Smooth muscle cell of the pulmonary artery (primary cell): ENCODE measurements at places on chromosomes 4 and X. TPM values are rescaled to one million over a fixed set of nuclear protein-coding genes. Genes with fewer than 3 reads are reported as not detected.

MFAP3L gene
- 7.2 and 14.3 TPM in 2 replicates for total RNA-seq

KLHL4 gene
- 1.8 and 6.2 TPM in 2 replicates for total RNA-seq

FRAS1 gene
- 2.0 and 37.8 TPM in 2 replicates for total RNA-seq

MGARP gene
- total RNA-seq = 24.0 and 43.3 TPM in 2 replicates

UGT2B17 gene
- not detected in 2 replicates for total RNA-seq

CXCR3 gene
- total RNA-seq = not detected in 2 replicates

HDAC8 gene
- 25.7 and 31.3 TPM in 2 replicates for total RNA-seq

PRICKLE3 gene
- total RNA-seq = 8.6 and 15.0 TPM in 2 replicates

PAPSS1 gene
- 61.1 and 94.0 TPM in 2 replicates for total RNA-seq

TMEM47 gene
- total RNA-seq = 88.7 and 135 TPM in 2 replicates

DLG3 gene
- total RNA-seq = 14.3 and 22.2 TPM in 2 replicates

MAGEC2 gene
- not detected in 2 replicates for total RNA-seq

ADGRL3 gene
- 0.56 and 7.9 TPM in 2 replicates for total RNA-seq

PPARGC1A gene
- 0.13 and 2.7 TPM in 2 replicates for total RNA-seq

NOX1 gene
- total RNA-seq = not detected in 2 replicates

PALLD gene
- total RNA-seq = 175 and 177 TPM in 2 replicates

WDR19 gene
- 32.6 and 32.9 TPM in 2 replicates for total RNA-seq

FGFR3 gene
- total RNA-seq = 0.20 and 0.59 TPM in 2 replicates

CCKAR gene
- total RNA-seq = 0.07 TPM in 1 of 2 replicates, not detected in the other

GPR34 gene
- total RNA-seq = 0.07 TPM in 1 of 2 replicates, not detected in the other

DCAF4L1 gene
- 0.13 TPM in 2 replicates for total RNA-seq

ADGRG2 gene
- total RNA-seq = 0.03 and 0.07 TPM in 2 replicates

ZBTB33 gene
- total RNA-seq = 10.9 and 11.1 TPM in 2 replicates

RAB9B gene
- 0.91 and 1.3 TPM in 2 replicates for total RNA-seq

USP17L21 gene
- total RNA-seq = not detected in 2 replicates

PLAC8 gene
- not detected in 2 replicates for total RNA-seq

GUCY1B1 gene
- total RNA-seq = 4.9 and 5.9 TPM in 2 replicates

PDCL2 gene
- total RNA-seq = not detected in 2 replicates

FAM9C gene
- total RNA-seq = 0.07 TPM in 1 of 2 replicates, not detected in the other

PCDH10 gene
- 42.0 and 85.6 TPM in 2 replicates for total RNA-seq

DTHD1 gene
- not detected in 2 replicates for total RNA-seq

NEXMIF gene
- under 0.01 and 0.03 TPM in 2 replicates for total RNA-seq

OPN1MW3 gene
- total RNA-seq = not detected in 2 replicates

NXF2 gene
- not detected in 2 replicates for total RNA-seq

HELT gene
- not detected in 2 replicates for total RNA-seq

UVSSA gene
- 9.4 and 12.7 TPM in 2 replicates for total RNA-seq

AP1S2 gene
- 29.9 and 53.0 TPM in 2 replicates for total RNA-seq

TLR8 gene
- total RNA-seq = not detected in 2 replicates

HAUS3 gene
- total RNA-seq = 7.2 and 7.8 TPM in 2 replicates

EREG gene
- total RNA-seq = 0.23 and 7.9 TPM in 2 replicates

ARR3 gene
- not detected in 2 replicates for total RNA-seq
